ENCODE measurements at places on chromosomes 16 and 17. TPM values are rescaled to one million over a fixed set of nuclear protein-coding genes. Genes with fewer than 3 reads are reported as not detected.

The KRTAP1-1 gene
- not detected for total RNA-seq

The CETP gene
- not detected for total RNA-seq

The AHSP gene
- total RNA-seq = not detected

The TIGD7 gene
- total RNA-seq = 5.4 TPM

The KRTAP4-3 gene
- not detected for total RNA-seq

The CHTF8 gene
- total RNA-seq = 101 TPM

The MSI2 gene
- 158 TPM for total RNA-seq

The CACNA1H gene
- total RNA-seq = 38.1 TPM

The FHOD1 gene
- total RNA-seq = 15.2 TPM

The CACNG4 gene
- total RNA-seq = 32.1 TPM

The HOXB2 gene
- 35.6 TPM for total RNA-seq

The PIMREG gene
- 7.6 TPM for total RNA-seq

DNA sequence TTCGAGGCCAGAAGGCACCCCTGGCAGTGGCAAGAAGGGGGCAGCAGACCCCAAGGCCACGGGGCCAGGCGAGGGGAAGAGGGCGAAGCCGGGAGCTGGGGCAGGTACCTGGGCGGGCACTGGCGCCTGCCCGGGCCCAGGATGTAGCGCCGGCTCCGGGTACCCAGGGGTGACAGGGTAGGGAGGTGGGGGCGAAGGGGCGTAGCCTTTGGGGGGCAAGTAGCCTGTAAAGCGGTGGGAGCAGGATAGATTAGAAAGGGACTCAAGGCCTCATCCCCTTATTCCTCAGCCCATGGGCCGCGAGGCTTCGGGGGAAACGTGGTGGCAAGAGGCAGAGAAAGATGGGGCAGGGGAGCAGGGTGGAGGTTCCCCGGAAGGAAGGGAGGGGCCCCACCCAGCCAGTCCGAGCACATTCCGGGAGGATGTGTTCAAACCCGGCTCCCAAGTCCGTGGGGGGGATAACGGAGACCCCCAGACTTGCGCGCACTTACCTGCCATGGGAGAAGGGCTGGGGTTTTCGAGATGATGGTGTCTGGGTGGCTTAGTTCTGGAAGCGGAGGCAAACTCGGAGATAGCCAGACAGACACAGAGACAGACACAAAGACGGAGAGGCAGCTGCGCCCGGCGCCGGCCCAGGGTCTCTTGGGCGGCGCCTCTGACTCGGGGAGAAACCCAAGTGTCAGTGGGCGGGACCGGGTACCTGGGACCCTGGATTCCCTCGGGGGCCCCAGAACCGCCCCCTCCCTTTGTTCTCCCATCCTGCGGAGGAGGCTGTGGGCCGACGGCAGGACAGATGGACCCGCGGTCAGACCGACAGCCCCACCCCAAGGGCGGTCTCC is 493 bp downstream of the PLSCR3 start:
- H3K4me1 ChIP-seq = peaks cover 5% of the 10 kb centered on the region
- H3K27me3 ChIP-seq = no peaks in the 10 kb centered on the region
- H3K36me3 ChIP-seq = peaks cover 11% of the 10 kb centered on the region
- peak overlapping the region; percentile 91 for H3K4me3 ChIP-seq

- H3K27me3 ChIP-seq = no peaks in the 10 kb centered on the region
- H3K4me1 ChIP-seq = peaks cover 15% of the 10 kb centered on the region
- H3K4me3 ChIP-seq = no peak overlapping the region
- no peak for DNase-seq
Measured at GRCh38 chr16:57614536-57614935, 13.9 kb upstream of the ADGRG1 start.

- no peak overlapping the region for H3K4me3 ChIP-seq
- peaks cover under 1% of the 10 kb centered on the region for H3K36me3 ChIP-seq
- peaks cover 16% of the 10 kb centered on the region for H3K4me1 ChIP-seq
- no peak overlapping the region for H3K27ac ChIP-seq
Measured at GRCh38 chr16:50478773-50479149, 69.4 kb upstream of the NKD1 start.

- no peak overlapping the region for H3K27ac ChIP-seq
- no peaks in the 10 kb centered on the region for H3K4me1 ChIP-seq
- no peak overlapping the region for H3K4me3 ChIP-seq
- H3K36me3 ChIP-seq = peaks cover 49% of the 10 kb centered on the region
Measured at GRCh38 chr17:12133183-12133582, 112.5 kb downstream of the MAP2K4 start.

- H3K4me1 ChIP-seq = no peaks in the 10 kb centered on the region
- H3K4me3 ChIP-seq = no peak overlapping the region
- no peak for DNase-seq
- H3K27me3 ChIP-seq = no peaks in the 10 kb centered on the region
- H3K36me3 ChIP-seq = no peaks in the 10 kb centered on the region
Measured at GRCh38 chr16:80851831-80852230, 47.4 kb upstream of the CDYL2 start.

DNA sequence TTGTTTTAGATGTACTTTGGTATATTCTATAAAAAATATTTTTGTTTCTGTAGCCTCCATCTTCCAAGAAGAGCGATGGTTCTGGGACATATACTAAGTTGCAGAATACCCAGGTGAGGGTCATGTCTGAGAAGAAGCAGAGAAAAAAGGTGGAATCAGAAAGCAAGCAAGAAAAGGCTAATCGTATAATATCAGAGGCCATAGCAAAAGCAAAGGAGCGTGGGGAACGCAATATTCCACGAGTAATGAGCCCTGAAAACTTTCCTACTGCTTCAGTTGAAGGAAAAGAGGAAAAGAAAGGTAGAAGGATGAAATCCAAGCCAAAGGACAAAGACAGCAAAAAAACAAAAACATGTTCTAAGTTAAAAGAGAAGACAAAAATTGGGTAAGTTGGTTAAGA is 154.6 kb downstream of the CHD9 start:
- DNase-seq = no peak
- H3K27ac ChIP-seq = peak overlapping the region; percentile 73
- peaks cover 35% of the 10 kb centered on the region for H3K4me1 ChIP-seq
- peaks cover 23% of the 10 kb centered on the region for H3K36me3 ChIP-seq
- H3K4me3 ChIP-seq = peak overlapping the region; percentile 94

GRCh38 chr16:85303354-85303883 is 191.1 kb upstream of the CIBAR2 start:
- no peak overlapping the region for H3K27ac ChIP-seq
- peaks cover 61% of the 10 kb centered on the region for H3K4me1 ChIP-seq
- no peak for DNase-seq
- H3K4me3 ChIP-seq = no peak overlapping the region
- peaks cover 3% of the 10 kb centered on the region for H3K27me3 ChIP-seq

- peaks cover 6% of the 10 kb centered on the region for H3K36me3 ChIP-seq
- H3K4me1 ChIP-seq = peaks cover 44% of the 10 kb centered on the region
- DNase-seq = no peak
- H3K27me3 ChIP-seq = no peaks in the 10 kb centered on the region
- H3K4me3 ChIP-seq = peak overlapping the region; percentile 61
- H3K27ac ChIP-seq = peak overlapping the region; percentile 99
Measured at GRCh38 chr17:17922070-17922614, 50.1 kb downstream of the TOM1L2 start.

- no peak overlapping the region for H3K27ac ChIP-seq
- H3K36me3 ChIP-seq = no peaks in the 10 kb centered on the region
- DNase-seq = no peak
- peaks cover 31% of the 10 kb centered on the region for H3K27me3 ChIP-seq
Measured at GRCh38 chr16:80468029-80468428, 72.8 kb upstream of the DYNLRB2 start.

DNA sequence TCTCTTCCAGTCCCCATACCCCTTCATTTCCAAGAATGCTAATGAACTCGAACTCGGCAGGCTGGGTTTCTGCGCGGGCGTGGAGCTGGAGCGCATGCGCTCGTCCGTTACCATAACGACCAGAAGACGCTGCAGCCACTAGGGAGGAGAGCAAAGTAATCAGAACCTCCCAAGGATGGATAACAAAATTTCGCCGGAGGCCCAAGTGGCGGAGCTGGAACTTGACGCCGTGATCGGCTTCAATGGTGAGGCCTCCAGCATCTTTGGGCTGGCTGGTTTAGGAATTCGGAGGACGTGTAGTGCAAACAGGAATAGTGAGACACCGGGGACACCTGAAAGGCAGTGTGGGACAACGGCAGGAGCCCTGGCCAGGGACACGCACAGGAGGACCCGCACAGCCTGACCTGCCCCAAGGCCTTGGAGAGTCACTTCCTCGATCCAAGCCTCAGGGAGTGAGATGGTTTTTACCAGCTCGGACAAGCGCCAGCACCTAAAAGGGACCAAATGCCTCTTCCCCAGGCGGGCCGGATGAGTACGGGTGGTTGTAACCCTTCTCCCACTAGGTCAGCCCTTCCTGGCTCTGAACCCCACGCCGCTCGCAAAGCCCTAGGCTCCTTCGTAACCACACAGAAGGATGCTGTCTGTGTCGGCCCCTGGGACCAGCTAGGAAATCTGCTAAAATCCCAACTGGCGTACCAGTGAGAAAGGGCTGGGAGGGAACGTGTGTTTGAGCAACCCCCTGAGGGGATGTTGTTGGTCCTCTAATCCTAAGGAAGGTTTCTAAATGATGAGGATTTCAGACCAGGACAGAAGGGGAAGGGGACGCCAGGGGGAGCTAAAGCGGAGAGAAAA is at the start of gene CFAP52:
Gene CFAP52 (plus strand): TSS at position 122 of the 852 bp plus-strand sequence. CDS start 54 bp downstream, at position 176.
- H3K27ac ChIP-seq = peak within 1 kb of the TSS; percentile 86
- no peaks in the 10 kb centered on the region for H3K27me3 ChIP-seq
- peak; percentile 88 for DNase-seq
- H3K4me1 ChIP-seq = peaks cover 13% of the 10 kb centered on the region
- peak within 1 kb of the TSS; percentile 99 for H3K4me3 ChIP-seq

- DNase-seq = no peak
- H3K36me3 ChIP-seq = no peaks in the 10 kb centered on the region
- peaks cover 20% of the 10 kb centered on the region for H3K4me1 ChIP-seq
- H3K27me3 ChIP-seq = peaks cover 25% of the 10 kb centered on the region
Measured at GRCh38 chr16:84303516-84303915, 8.8 kb downstream of the WFDC1 start.

DNA sequence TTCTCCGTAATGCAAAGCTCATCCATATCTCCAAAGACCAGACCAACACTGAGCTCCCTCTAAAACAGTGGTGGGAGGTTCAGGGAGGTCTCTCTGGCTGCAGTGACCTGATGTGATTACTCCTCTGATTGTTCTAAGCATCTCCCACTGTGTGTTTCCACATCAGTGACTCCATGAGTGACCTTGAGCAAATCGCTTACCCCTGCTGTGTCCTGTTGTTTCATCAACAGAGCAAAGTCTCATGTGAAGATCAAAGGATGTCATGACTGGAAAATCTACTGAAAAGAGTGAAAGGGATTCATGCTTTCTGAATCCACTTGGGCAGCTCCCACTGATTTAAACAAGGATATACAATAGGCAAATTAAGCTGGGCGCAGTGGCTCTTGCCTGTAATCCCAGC is 352.9 kb downstream of the TMEM114 start:
- no peaks in the 10 kb centered on the region for H3K36me3 ChIP-seq
- DNase-seq = no peak
- no peak overlapping the region for H3K4me3 ChIP-seq
- peaks cover 24% of the 10 kb centered on the region for H3K27me3 ChIP-seq

DNA sequence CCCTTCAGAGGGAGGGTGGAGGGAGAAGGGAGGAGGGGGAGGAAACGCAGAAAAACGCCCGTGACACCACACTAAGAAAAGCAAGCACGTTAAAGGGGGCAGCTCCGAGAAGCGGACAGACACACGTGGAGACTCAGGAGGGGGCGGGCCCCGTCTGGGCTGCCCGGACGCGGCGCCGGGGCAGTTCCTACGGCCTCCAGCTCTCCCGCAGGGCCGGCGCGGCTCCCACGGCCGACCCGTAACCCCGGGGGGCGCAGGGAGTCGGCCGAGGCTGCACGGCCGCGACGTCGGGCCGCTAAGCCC is 362 bp downstream of the KLHDC4 start:
- H3K4me1 ChIP-seq = no peaks in the 10 kb centered on the region
- H3K36me3 ChIP-seq = peaks cover 3% of the 10 kb centered on the region
- no peaks in the 10 kb centered on the region for H3K27me3 ChIP-seq
- no peak for DNase-seq
- H3K27ac ChIP-seq = peak overlapping the region; percentile 97

DNA sequence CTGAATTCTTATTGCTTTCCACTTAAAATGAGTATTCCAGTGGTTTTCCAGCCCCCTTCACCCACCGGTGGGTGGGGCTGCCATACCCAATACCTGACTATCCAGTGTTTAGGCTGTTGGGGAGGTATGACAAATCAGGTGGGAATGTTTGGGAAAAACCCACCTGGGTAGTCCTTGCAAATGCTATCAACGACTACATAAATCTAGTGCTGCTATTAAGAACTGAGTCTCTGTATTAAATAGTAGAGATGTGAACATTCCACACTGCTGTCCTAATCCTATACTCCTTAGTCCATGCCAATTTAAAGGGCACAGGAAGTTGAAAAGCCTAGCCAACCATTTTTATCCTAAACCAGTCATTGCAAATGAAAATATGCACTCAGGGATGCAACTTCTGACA is 126.6 kb downstream of the AXIN2 start:
- no peak for DNase-seq
- H3K4me1 ChIP-seq = peaks cover 18% of the 10 kb centered on the region
- H3K27ac ChIP-seq = no peak overlapping the region
- H3K4me3 ChIP-seq = no peak overlapping the region
- H3K36me3 ChIP-seq = no peaks in the 10 kb centered on the region

GRCh38 chr17:75090871-75091854 is 3.4 kb downstream of the SLC16A5 start:
- DNase-seq = no peak
- peaks cover 39% of the 10 kb centered on the region for H3K4me1 ChIP-seq
- no peaks in the 10 kb centered on the region for H3K27me3 ChIP-seq
- peak overlapping the region; percentile 77 for H3K4me3 ChIP-seq
- peaks cover 3% of the 10 kb centered on the region for H3K36me3 ChIP-seq
- H3K27ac ChIP-seq = peak overlapping the region; percentile 87

DNA sequence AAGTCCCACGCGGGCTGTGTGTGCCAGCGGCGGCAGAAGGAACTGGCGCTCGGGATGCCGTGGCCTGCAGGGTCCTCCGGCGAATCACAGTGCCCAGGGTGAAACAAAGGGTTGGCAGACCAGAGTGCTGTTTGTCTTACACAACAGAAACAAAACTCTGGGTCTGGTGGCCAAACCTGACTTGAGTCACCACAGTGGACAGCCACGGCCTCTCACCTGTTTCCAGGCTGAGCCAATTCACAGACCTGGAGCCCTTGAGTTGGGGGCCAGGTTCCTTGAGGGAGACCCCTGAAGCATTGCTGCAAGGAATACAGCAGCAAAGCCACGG is 2.1 kb upstream of the CHMP6 start:
- no peaks in the 10 kb centered on the region for H3K4me1 ChIP-seq
- H3K36me3 ChIP-seq = no peaks in the 10 kb centered on the region
- H3K4me3 ChIP-seq = peak overlapping the region; percentile 79
- H3K27me3 ChIP-seq = peaks cover 11% of the 10 kb centered on the region

GRCh38 chr16:85279402-85279801 is 167.1 kb upstream of the CIBAR2 start:
- peaks cover 4% of the 10 kb centered on the region for H3K27me3 ChIP-seq
- no peak overlapping the region for H3K27ac ChIP-seq
- DNase-seq = no peak
- H3K4me3 ChIP-seq = no peak overlapping the region
- H3K36me3 ChIP-seq = no peaks in the 10 kb centered on the region

- H3K4me1 ChIP-seq = peaks cover 32% of the 10 kb centered on the region
- no peak for DNase-seq
- no peaks in the 10 kb centered on the region for H3K36me3 ChIP-seq
- no peak overlapping the region for H3K4me3 ChIP-seq
- no peak overlapping the region for H3K27ac ChIP-seq
Measured at GRCh38 chr17:32523827-32524552, 37.2 kb downstream of the CDK5R1 start.

GRCh38 chr16:68064791-68065365 is 20.3 kb upstream of the NFATC3 start:
- peak overlapping the region; percentile 80 for H3K27ac ChIP-seq
- H3K27me3 ChIP-seq = no peaks in the 10 kb centered on the region
- DNase-seq = no peak
- no peak overlapping the region for H3K4me3 ChIP-seq
- peaks cover 6% of the 10 kb centered on the region for H3K4me1 ChIP-seq
